ENCODE measurements at places on chromosomes 5 and 9.
A peak's percentile ranks its signal among the peaks of the same experiment; 100 is the strongest.

GRCh38 chr5:88663793-88664216 is 219.2 kb downstream of the MEF2C start:
- DNase-seq: no peak

GRCh38 chr9:21746550-21746949 is 55.9 kb upstream of the MTAP start:
- no peak for DNase-seq

DNA sequence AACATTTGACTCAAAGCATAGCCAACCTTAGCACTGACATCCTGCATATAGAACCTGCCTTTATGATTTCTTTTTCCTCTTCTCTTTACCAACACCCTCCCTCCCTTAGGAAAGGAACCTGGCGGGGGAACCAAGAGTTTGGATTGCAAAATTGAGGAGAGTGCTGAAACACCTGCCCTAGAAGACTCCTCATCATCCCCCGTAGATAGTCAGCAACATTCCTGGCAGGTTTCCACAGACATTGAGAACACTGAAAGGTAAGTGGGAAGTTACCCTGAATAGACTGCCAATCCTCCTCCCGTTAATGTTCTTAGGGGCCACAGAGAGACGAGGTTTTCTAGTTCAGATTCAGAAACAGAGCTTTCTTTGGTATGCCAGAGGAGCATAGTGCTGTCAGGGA is 88.8 kb downstream of the RGS7BP start:
- DNase-seq: no peak

DNA sequence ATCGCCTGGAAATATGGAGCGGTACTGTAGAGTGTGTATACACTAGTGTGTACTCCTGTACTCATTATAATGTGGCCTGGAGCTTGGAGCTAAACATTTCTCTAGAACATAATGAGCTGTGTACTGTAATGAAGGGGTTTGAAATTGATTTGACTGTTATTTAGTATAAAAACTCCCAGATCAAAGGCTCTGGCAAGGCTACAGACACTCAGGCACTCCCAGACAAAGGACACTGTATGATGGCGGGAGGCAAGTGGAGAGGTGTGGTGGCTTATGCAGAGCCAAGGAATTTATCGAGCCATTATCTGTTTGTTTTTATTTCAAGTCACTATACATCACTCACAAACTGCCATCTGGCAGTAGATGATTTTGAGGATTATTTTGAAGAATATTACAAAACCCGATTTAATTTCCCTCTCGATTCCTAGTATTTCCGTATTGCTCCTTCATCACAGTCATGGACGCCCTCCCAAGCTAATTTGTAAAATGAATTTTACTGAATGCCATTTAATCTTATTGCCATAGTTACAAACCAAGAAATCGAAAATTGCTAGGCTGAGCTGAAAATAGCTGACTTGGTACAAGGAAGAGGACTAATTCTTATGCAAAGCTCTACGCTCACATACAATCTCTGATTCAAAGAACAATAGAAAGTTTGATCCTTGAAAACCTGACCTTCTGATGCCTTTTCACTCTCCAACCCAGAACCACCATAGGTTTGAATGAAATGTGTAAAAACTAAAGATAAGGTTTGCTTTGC is 240.2 kb upstream of the SEMA6A start:
- no peak for DNase-seq

DNA sequence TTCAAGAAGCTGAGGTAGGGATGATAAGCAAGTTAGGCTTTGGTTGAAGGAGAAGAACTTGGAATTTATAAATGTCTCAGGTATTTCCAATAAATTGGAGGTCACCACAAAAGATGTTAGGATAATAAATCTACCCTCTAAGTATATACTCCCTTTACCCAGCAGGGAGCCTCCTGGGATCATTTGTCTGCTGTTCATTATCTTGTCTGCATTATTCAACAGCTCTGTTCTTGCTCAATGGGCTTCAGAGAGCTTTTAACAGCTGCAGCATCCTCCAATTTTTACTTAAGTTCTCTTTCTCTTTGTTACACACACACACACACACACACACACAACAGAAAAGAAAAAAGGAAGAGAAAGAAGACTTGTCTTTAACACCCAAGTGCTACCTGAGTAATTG is 51.7 kb upstream of the VPS13A start:
- DNase-seq: no peak

DNA sequence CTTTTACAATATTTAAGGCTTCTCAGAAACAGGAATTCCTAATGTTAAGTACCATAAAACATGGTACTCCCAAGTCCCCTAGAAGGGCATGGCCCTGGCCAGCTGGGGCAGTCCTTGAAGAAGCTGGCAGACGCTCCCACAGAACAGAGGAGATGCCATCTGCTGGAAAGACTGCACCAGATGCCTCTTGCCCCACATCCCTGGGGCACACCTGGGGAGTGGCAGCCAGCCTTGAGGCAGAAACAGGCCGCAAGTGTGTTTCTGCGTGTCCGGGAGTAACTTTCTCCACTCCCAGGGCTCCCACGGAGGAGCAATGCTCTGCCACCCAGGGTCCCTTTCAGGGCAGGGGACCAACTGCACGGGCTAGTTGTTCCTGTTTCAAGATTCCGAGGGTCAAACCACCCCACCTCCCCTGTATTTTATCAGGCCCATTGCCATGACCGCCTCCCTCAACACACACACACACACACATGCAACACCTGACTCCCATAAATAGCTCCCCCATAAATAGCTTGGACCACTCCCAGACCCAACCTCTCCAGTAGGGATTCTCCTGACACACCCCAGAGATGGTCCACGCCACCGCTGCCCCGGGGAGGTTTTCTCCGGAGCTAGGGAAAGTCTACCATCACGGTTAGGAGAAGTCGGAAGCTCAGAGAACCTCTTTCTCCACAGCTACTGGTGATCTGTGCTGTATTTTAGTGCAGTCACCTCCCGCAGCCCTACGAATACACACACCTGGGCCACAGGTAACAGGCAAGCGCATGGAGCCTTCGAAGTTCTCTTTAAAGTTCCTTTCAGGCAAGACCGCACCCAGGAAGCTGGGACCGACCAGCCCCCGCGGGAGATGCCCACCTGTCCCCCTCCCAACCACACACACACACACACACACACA is 1.5 kb downstream of the SPOCK1 start:
- no peak for DNase-seq

GRCh38 chr9:11103525-11103924 is 490.7 kb upstream of the PTPRD start:
- no peak for DNase-seq

- no peak for DNase-seq
Measured at GRCh38 chr5:146753641-146754040, 124.9 kb downstream of the PPP2R2B start.

GRCh38 chr9:96156171-96156974 is 145.6 kb downstream of the HSD17B3 start:
- no peak for DNase-seq

DNA sequence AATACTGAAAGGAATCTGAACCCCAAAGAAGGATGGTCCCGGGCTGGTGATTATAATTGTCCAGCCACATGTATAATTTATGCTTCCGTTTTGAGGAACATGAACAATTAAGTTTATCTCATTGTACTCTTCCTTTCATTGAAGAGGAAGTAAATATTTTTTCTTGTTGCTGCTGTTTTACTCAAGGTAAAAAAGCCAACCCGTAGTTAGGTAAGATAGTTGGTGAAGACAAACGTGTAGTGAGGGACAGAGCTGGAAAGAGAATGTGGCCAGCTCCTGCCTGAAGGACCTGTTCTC is 5.1 kb downstream of the RCL1 start:
- no peak for DNase-seq

GRCh38 chr5:139747583-139748504 is 47.8 kb upstream of the PSD2 start:
- DNase-seq: peak; percentile 91

- no peak for DNase-seq
Measured at GRCh38 chr9:127418037-127418471, 6.1 kb upstream of the ZNF79 start.

DNA sequence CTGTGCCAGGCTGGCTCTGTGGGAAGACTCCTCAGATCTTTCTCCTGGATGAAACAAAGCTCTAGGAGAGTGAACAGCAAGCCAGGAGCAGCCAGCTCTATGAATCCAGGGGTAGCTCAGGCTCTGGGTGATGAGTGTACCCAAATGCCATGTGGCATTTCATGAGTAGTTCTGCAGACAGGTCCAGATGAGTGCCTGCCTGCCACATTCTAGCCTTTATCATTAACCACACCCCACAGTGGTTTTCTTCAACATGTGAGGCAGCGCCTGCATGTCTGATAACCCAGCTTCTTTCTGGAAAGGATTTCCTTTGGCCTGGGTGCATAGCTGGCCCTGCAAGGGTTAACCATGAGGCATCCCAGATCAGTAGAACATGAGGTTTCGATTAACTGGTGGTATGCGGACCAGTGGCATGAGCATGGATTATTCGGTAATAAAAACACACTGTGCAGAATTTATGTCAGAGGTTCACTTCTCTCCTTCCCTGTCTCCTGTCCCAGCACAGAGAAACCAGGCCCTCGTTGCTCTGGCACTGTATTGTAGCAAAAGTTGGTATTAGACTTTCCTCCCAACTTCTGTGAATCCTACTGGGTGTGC is 381.9 kb upstream of the ZNF462 start:
- no peak for DNase-seq

- DNase-seq: no peak
Measured at GRCh38 chr9:86329649-86330048, 24.6 kb downstream of the TUT7 start.

DNA sequence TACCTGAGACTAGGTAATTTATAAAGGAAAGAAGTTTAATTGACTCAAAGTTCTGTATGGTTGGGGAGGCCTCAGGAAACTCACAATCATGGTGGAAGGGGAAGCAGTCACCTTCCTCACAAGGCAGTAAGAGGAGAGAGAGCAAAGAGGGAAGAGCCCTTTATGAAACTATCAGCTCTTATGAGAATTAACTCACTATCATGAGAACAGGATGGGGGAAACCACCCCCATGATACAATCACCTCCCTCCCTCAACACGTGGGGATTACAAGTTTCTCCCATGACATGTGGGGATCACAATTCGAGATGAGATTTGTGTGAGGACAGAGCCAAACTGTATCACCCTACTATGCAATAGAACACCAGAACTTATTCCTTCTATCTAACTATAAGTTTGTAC is 27.9 kb downstream of the CD274 start:
- no peak for DNase-seq

- no peak for DNase-seq
Measured at GRCh38 chr5:116569999-116570398, 4.6 kb downstream of the SEMA6A start.

DNA sequence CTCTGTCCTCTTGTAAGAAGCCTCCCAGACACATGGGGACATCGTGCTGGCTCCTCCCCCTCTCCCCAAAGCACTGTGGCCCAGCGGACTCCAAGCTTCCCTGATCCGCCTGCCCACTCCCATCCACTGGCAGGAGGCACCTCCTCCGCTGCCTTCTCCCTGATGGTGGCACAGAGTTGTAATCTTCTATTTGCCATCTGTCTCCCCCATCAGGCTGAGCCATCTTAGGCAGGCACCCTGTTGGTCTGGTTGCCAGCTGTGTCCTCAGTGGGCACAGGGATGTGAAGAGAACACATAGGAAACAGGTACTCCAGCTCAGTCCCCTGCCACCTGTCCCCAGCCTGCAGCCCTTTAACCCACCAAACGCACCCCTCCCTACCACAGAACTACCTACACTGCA is 5.4 kb upstream of the ZDHHC12 start:
- DNase-seq: no peak
